ENCODE measurements at places on chromosomes 6 and 20. TPM values are rescaled to one million over a fixed set of nuclear protein-coding genes. Genes with fewer than 3 reads are reported as not detected.

LST1 gene
- total RNA-seq = not detected

SMLR1 gene
- not detected for total RNA-seq

- DNase-seq = no peak
Measured at GRCh38 chr20:9454791-9455190, 59.6 kb upstream of the LAMP5 start.

DNA sequence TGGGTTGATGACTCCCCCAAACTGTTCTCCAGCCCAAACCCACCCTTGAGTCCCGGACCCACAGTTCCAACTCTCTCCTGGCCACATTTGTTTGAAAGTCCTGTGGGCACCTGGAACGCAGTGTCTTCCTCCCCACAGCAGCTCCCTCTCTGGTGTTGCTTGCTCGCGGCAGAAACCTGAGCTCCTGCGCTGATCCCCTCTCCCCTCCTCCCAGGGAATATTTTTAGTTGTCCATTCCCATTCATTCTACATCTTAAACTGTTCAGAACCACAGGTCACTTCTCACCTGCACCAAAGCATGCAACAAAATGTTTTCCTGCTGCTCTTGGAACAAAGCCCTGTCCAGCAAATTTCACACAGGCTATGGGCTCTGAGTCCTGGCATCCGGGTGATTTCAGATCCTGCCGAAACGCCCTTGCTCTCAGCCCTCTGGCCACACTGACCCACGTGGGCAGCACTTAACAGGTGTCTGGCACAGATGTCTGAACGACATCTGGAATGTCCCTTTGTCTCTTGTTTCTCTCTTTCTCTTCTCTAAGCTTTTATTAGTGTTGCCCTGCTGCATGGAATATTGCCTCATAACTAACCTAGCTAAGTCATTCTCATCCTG lies 27.0 kb upstream of the PMEPA1 start:
- no peak for DNase-seq

DNA sequence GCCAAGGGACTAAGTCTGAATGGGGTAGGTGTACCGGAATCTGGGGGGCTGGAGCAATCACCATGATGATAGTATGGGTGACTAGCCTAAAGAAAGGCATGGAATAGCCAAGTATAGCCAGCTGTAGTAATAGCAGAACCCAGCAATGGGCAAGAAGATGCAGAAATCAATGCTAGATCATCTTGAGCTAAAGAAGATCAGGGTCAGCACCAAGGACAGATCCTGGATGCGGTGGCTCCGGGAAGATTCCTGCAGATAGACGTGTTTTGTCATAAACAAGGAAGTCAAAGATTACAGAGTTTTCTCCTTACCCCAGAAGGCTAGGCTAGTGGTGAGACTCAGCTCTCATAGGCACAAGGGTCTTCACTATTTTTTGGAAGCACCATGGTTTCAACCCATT lies 561.6 kb upstream of the CHD6 start:
- DNase-seq = no peak

All from HT1080 (cell line).